Right renal pelvis (tissue), 4 donors: ENCODE measurements at places on chromosomes 12 and 14. TPM values are rescaled to one million over a fixed set of nuclear protein-coding genes. Genes with fewer than 3 reads are reported as not detected.

MNAT1 gene
- polyA plus RNA-seq = 49.2 TPM

SOAT2 gene
- 1.1 TPM for polyA plus RNA-seq

- no peak for DNase-seq
These were observed 3.0 kb downstream of the PIP4P1 start for GRCh38 chr14:20458031-20458789.

- DNase-seq = no peak
These were observed 61.3 kb downstream of the ARF6 start for GRCh38 chr14:49954171-49954631.

DNA sequence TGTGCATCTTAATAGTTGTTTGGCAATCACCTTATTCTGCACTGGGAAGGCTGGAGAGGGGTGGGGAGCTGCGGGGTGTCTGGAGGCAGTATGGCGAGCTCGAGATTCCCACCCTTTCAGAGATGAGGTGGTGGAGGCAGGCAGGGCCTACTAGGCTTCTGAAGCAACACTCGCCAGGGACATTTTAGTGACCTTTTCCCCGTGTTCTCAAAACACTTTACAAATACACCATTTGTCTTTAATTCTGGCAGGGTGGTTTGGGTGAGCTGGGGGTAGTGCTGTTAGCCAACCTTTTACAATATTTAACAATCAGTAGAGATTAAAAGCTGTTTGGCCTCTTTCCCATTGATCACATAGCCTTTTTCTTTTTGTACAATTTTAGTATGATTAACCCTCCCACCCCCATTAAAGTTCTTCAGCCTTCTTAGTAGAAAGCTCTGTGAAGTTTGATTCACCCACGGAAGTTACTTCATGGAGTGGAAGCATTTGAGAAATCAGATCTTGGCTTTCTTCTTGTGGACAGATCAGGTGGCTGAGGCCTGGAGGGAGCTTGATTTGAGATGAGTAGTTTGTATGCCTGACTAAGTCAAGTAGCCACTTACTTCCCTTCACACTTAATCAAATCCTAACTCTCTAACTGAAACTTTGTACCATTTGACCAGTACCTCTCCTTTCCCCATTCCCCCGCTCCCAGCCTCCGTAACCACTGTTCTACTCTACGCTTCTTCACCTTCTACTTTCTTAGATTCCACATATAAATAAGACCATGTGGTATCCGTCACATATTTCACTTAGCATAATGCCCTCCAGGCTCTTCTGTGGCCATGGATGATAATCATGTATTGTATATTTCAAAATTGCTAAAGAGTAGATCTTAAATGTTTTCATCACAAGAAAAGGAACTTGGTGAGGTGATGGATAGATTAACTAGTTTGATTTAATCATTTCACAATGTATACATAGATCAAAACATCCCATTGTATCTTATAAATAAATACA, 41.0 kb downstream of the TRAF3 start:
- DNase-seq = no peak

DNA sequence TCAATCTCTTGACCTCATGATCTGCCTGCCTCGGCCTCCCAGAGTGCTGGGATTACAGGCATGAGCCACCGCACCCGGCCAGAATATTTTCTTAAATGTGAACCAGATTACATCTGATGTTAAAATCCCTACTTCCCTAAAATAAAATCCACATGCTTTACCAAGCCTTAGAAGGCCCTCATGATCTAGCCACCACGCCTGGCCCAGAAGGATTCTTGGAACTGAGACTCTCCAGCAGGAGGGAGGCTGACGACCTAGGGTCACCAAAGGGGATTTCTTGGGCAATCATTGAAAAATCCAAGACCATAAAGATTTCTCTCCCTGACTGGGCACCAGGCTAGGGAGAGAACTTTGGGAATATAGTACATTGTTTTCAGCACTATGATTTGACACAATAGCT, 25.2 kb upstream of the RASSF3 start:
- no peak for DNase-seq

- no peak for DNase-seq
These were observed 745 bp downstream of the PCK2 start for GRCh38 chr14:24094841-24095270.

- no peak for DNase-seq
These were observed 27.1 kb downstream of the VRK1 start for GRCh38 chr14:96824283-96824682.

- DNase-seq = no peak
These were observed 95.1 kb downstream of the LLPH start for GRCh38 chr12:66035288-66035966.

- no peak for DNase-seq
These were observed 7.9 kb downstream of the PTGDR start for GRCh38 chr14:52275372-52275771.

DNA sequence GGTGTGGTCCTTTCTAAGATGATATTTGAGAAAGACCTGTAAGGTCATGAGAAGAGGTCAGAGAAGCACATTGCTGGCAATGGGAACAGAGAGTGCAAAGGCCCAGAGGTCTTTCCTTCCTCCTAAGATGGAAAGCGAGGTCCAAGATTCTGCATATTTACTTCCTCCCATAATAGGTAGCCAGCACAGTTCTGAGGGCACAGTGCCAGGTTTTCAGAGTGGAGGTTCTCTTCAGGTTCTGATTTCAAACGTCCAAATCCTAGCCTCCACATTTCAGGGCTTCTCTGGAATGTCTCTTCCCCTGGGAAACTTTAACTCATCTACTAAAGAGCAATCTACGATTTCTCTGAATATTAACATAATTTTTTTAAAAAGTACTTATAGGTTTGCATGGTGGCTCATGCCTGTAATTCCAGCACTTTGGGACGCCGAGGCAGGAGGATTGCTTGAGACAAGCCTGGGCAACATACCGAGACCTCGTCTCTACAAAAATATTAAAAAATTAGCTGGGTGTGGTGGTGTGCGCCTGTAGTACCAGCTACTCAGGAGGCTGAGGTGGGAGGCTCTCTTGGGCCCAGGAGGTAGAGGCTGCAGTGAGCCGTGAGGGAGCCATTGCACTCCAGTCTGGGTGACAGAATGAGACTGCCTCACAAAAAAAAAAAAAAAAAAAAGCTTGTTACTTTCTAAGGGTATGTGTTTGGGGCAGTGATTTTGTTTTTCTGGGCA, 526 bp upstream of the MRPL42 start:
- no peak for DNase-seq
